Pancreas (tissue), 10 donors: ENCODE measurements at places on chromosomes 5 and 9. TPM values are rescaled to one million over a fixed set of nuclear protein-coding genes. Genes with fewer than 3 reads are reported as not detected.

- no peak for DNase-seq
Measured at GRCh38 chr9:78407636-78408312, 110.8 kb downstream of the PSAT1 start.

DNA sequence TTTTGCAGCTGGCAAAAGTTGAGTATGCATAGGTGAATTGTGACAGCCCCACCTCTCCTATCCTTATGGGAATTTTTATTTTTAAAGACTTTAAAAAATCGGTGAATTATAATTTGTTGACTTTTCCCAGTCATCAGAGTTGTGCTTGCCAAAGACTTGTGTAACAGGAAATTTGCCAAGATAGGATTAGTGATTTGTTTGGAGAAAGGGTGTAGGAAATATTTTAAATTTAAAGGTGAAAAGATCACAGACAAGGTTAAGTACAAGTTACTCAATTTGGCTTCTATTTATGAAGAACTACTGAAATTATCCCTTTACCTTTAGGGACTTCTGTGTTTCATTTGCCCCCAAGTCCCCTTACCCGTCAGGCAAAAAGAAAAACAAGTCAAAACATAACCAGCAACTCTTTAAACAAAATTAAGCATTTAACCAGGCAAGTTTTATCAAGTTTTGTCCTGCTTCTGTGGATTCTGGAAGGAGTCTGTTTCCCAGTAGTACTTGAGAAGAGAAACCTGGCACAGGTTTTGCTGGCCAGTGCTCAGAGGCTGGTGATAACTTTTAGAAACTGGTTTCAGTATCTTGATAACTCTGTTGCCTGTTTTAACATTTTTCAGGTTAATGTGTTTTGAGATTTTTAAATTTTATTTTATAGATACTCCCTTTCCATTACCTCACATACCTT lies 285.4 kb downstream of the MAST4 start:
- DNase-seq = no peak

GRCh38 chr5:1806974-1807373 lies 5.8 kb downstream of the NDUFS6 start:
- DNase-seq = no peak

Gene RALGPS1
- total RNA-seq = 9.4 TPM

Gene PCDHGA11
- 1.7 TPM for total RNA-seq

DNA sequence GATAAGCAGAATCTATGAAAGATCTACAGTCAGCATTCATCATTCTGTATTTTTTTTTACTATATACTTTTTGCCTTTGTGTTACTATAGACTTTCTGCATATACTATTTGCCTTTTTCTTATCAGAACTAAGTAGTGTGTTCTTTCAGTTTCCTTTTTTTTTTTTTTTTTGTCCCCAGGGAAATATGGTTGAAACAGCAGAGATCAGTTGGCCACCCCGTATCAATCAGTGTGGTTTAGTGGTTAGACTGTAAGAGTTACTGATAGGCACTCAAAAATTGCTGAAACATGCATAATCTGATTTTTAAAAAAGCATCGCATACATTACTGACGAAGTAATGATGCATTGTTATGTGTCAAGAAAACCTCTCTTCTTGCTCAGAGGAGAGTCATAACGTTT lies 990.8 kb upstream of the EDIL3 start:
- no peak for DNase-seq

DNA sequence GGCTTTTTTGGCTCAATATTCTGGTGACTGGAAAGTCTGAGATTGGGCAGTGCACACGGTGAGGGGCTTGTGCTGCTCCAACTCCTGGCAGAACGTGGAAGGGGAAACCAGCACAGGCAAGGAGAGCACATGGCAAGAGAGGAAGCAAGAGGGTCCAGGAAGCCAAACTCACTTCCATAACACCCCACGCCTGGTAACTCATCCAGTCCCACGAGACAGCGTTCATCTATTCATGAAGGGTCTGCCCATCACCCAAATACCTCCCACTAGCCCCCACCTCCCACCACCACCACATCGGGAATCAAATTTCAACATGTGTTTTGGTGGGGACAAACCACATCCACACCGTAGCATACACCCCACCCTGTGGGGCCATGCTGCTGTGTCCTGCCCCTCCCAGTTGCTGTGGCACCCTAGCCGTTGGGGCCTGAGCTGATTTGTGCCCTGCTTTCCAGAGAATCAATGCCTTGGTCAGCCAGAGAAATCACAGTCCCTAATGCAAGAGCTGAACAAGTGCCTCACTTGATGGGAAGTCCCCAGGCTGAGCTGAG lies 27.3 kb downstream of the PROP1 start:
- DNase-seq = no peak

GRCh38 chr5:132828846-132829494 lies 1.5 kb downstream of the SHROOM1 start:
- no peak for DNase-seq

- no peak for DNase-seq
Measured at GRCh38 chr5:82777106-82777505, 300.1 kb downstream of the TMEM167A start.

DNA sequence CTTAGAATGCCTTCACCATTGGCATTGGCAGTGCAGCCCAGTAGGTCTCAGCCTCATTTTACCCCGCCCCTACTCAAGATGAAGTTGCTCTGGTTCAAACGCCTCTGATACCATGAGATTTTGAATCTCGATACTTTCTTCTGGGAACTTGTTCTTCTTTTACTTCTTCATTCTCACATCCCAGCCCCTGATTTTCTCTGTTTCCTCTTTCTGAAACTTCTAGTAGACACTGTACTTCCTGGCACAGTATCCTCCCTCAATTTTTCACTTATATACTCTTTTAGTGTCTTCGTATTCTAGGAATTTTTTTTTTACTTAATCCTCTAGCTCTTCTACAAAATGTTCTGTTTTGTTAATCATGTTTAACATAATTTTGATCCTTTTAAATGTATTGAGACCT lies 13.1 kb upstream of the ZNF79 start:
- DNase-seq = no peak

DNA sequence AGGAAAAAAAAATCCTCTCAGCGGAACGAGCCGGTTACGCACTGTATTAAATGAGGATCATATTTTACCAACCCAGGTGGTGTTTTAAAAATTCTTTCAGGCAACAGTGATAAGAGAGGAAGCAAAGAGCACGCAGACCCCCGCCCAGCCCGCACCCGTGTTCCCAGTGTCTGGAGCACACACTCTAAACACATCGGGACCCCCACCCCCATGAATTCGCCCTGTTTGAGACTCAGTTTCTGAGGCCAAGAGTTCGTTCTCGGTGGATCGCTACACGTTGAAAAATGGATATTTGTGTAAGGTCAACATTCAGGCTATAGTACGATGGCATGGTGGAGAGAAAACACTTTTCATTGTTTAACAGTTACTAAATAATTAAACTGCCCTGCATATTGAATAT lies 196.3 kb downstream of the MEF2C start:
- DNase-seq = no peak

Gene PCDHAC1
- total RNA-seq = 1.4 TPM

- peak; percentile 70 for DNase-seq
Measured at GRCh38 chr9:34578241-34579103, 11.1 kb downstream of the CNTFR start.

DNA sequence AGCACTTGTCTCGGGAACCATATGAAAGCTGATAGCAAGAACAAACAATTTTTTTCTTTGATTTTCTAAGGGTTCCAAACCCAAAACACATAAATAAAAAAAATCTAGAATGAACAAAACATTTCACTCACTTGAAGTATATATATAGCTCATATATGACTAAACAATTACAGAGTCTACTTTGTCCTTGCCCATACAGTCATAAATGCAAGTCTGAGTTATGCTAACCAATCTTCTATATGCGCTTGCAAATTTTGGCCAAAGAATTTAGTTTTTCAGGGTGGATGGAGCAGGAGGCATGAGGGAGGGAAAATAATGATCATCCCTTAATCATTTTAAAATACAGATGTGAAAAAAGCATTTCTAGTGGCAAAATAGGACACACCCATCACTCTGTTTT lies 370.1 kb downstream of the BNC2 start:
- DNase-seq = no peak

DNA sequence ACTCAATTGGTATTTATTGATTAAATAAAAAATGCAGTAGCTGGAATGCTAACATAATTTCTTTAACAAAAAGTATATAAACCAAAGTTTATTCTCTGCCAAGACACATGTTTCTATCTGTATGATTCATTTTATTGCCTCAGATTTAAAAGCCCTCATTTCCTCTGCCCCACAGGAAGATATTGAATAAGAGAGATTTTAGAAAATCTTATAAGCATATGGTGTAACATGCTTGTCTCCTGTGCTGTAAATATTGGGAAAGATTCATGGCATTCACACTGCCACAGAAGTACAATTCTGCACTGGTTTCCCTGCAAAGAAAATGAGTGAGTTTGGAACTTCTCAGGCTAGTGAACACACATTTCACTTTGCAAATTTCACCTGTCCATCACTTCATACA lies 134.9 kb upstream of the FBXL7 start:
- no peak for DNase-seq

- DNase-seq = no peak
Measured at GRCh38 chr5:147981074-147981473, 74.7 kb upstream of the C5orf46 start.

DNA sequence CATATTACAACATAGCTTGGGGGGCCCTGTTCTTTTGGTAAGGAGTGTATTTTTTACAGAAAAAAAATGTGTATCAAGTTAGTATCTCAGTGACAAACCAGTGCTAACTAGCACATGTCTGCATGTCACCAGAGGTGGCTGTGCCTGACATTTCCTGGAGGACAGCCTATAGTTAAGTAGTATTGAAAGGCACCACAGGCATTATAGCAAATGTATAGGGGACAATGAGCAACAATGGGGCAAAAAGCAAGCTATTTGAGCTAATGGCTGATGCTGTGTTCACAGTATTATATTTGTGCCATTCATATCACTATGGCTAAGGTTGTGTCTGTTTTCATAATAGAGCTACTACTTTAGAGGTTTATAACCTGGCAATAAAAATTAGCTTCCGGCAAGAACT lies 1644.0 kb downstream of the MAT2B start:
- DNase-seq = no peak

- DNase-seq = no peak
Measured at GRCh38 chr5:112413611-112414010, 5.5 kb downstream of the EPB41L4A start.

DNA sequence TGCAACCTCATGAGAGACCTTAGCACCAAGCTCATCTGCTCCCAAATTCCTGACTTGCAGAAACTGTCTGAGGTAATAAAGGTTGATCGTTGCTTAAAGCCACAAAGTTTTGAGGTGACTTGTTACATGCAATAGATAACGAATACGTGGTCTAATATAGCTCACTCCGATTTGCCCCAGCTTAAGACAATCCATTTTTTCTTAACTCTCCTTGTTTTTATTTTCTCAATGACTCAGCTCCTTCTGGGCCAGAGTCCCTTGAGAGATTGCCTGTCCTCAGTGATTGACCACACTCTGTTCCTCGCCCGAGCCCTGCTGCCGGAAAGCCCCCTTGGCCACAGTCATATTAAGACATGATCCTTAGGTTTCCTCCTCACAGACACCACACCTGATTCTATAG lies 63.7 kb upstream of the FANCC start:
- DNase-seq = no peak
